ENCODE measurements at places on chromosomes 13 and 19.
A peak's percentile ranks its signal among the peaks of the same experiment; 100 is the strongest.

GRCh38 chr13:110185696-110186095 lies 121.3 kb downstream of the COL4A1 start:
- DNase-seq, result no peak

- DNase-seq, result no peak
Observed at GRCh38 chr19:37920591-37921450, 13.8 kb downstream of the SIPA1L3 start.

GRCh38 chr13:45681113-45681512 lies 21.0 kb upstream of the CBY2 start:
- DNase-seq, result no peak

DNA sequence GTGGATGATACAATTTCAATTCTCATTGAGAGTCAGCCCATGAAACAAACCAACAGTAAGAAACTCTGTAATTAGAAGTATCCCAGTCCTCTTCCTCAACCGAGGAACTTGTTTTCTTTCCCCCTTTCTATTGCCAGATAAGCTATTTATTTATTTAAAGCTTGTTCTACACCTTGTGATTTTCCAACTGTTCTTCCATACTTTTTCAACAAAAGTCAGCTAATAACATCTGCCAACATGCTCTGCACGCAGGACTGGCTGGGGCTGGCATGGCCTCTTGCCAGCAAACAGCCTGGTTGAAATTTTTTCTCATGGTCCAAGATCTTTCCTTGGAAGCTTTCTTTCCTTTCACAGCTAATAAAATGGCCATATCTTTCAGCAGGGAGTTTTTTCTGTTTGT lies 2.9 kb upstream of the IRS2 start:
- DNase-seq, result no peak

- no peak for DNase-seq
Observed at GRCh38 chr19:29380581-29380980, 145.2 kb upstream of the VSTM2B start.

- DNase-seq, result no peak
Observed at GRCh38 chr13:46389457-46390451, 2.7 kb upstream of the RUBCNL start.

- DNase-seq, result peak; percentile 1
Observed at GRCh38 chr13:98664047-98664446, 87.1 kb upstream of the STK24 start.

DNA sequence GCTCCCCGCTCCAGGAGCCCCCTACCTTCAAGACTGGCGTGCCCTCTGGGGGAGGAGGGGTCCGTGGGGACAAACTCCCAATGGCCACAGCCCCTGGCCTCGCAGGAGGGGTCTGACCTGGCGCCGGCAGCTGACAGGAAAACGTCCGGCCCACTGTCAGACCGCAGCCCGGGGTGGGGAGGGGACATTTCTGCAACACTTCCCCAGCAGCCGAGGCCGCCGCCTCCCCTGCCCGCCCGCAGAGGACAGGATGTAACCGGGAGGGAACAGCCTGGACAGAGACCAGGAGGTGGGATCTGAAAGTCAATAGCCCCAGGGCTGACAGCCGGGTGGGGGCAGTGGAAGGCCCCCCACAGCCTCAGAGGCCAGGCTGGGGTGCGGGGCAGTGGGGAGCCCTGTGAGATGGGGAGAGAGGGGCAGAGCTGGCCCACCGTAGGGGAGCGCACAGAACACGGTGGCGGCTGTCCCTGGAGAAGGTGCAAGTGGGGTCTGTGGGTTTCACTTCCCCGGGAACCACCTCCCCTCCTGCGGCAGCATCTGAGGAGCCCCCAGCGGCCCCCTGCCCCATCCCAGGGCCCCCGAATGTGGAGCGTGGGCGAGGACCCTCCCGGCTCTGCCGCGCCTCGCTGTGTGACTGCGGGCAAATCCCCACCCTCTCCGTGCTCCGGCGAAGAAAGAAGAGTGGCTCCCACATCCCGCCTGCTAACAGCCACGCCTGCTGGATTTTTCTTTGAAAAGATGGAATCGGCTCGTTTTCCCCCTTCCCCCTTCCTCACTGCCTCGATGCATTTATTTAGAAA lies at the start of gene PEAK3:
Gene PEAK3 (minus strand): TSS at position 114 of the 800 bp plus-strand sequence. CDS start 1,244 bp downstream, outside the sequence.
- no peak for DNase-seq

DNA sequence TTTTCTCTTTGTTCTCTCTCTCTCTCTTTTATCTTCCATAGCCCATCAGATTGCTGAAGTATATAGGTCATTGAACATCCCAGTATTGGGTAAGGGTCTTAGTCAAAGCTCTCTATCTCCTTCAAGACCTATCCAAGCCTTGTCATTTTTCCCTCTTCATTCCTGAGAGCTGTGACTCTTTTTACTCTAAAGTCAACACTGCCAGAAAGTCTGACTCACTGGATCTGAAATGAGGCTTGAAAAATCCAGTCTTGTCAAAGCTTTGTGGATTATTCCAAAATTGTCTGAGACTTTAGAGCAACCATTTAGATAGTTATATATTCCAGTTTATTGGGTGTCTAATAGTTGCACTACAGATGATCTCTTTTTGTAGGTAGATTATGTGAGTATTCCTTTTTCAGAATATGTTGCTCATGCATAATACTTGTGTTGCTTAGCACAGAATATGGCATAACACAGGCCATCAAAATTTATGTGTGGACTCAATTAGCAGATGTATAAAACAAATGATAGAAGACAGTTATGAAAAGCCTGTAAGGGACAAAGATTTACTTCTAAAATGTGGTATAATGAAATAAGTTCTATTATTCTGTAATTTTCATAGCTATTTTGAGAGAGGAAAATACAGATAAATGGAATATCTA lies 389.3 kb upstream of the PCDH9 start:
- DNase-seq, result no peak

DNA sequence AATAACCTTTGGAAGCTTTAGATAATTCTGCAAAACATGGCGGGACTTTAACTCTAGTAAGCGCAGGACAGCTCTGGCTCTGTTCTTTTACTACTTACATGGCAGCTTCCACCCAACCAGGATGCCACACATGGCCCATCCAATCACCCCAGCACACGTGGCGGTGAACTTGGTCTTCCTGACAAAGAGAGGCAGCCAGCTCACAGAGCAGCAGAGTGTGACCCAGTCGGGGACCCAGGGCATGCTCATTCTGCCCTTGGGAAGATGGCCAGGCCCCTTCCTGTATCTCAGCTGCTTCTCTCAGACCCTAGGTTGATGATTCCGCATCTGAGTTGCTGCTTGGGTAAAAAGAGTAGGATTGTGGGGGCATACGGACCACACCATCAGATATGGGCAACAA lies 172.1 kb downstream of the USP12 start:
- DNase-seq, result no peak

DNA sequence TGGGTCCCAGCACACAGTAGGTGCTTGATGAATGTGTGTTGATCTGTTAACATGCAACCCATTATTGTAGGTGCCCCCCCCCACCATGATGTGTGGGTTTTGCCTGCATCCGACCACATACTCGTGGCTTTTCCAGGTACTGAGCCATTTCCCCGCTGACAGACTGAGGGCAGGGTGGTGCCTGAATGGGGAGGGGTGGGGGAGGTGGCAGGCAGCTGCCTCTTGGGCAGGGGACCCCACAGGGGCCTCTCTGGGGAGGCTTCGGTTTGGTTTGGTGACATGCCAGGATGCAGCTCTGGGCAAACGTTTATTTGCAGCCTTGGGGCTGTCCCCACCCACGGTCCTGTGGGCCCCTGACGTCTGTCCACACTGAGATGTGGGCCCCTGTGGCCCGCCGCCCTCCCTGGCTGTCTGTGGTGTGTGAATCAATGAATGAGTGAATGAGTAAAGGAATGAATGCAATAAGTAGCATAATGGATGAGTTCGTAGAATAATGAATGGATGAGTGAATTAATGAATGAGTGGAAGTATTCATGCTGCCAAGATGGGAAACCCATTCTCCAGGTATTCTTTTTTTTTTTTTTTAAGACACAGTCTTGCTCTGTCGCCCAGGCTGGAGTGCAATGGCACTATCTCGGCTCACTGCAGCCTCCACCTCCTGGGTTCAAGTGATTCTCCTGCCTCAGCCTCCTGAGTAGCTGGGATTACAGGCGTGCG lies 9.0 kb upstream of the JUND start:
- DNase-seq, result no peak

DNA sequence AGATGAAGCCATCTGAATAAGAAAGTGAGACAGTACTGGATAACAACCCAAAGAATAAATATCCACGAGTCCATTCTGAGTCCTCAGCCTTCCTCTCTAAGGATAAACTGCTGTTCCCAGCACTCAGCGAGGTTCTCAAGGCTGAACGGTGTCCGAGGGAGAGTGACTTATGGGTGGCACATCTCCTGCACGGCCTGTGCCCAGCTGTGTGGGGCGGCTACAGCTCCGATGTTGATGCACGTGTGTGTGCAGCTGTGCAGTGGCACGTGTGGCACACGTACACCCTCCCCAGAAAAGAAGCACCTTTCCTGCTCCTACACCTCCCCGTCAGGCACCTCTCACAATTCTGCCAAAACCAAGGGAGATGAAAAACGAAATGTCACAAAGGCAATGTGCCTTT lies 45.0 kb downstream of the RAB20 start:
- no peak for DNase-seq

- peak; percentile 80 for DNase-seq
Observed at GRCh38 chr13:97141564-97142005, 80.5 kb upstream of the MBNL2 start.

DNA sequence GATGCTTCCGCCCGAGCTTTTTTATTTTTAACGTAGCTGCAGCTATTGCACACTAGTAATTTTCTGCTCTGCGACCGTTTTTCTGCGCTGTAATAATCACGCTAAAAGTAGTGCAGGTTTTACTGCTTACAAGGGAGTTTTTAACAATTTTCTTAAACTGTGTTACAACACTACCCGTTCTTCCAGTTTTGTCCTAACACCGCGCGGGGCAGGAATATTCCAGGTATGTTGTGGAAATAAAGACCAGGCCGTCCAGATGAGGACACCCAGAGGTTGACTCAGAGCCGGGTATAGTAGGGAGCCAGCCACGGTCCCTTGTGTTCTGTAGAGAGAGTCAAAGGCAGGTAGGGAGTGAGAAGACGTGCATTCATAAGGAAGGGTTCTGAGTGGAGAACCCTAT lies 21.7 kb downstream of the ZNF274 start:
- no peak for DNase-seq

DNA sequence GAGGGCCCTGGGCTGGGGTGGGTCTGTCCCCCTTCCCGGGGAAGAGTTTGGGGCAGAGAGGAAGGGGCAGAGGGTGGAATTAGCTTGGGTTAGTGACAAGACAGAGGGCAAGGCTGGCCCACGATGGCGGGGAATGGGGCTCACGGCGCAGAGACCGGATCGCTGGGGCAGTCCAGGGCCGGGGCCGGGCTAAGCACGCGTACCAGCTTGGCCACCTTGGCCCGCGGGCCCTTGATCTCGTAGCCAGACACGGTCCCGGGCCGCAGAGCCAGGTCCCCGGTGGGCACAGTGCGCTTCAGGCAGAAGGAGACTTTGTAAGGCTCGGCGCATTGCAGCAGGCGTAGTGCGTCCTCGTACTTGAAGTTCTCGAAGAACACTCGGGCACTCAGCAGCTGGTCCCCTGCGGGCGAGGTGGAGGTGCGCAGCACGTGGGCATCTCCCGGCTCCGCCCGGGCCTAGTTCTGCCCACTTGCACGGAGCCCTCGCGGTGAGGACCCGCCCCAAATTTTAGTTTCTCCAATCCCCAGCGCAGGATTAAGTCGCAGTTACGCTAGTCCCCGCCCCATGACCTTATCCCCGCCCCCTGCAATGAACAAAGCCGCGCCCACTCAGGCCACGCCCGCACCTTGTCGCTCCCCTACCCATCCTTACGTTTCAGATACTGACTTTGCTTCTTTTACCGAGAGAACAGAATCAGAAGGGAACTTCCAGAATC lies 8.6 kb upstream of the HIPK4 start:
- no peak for DNase-seq

DNA sequence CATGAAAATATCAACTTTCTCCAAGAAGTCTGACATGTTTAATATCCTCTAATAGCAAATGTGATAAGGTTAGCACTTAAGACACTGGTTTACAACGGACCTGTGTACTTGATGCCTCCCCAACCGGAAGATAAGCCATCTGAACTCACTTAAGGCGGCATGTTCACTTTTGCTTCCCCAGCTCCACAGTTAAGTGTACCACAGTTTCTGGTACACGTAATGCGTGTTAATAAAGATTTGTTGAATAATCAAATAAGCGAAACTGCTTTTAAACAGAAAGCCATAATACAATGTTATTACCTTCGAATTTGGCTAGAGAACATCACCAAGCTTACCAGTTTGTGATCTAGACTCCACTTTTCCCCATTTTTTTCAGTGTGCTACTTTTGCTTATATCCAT lies 1.4 kb upstream of the PAN3 start:
- DNase-seq, result no peak

GRCh38 chr19:9966448-9966847 lies 30.1 kb upstream of the OLFM2 start:
- no peak for DNase-seq

- no peak for DNase-seq
Observed at GRCh38 chr13:24748061-24748400, 15.9 kb upstream of the RNF17 start.

DNA sequence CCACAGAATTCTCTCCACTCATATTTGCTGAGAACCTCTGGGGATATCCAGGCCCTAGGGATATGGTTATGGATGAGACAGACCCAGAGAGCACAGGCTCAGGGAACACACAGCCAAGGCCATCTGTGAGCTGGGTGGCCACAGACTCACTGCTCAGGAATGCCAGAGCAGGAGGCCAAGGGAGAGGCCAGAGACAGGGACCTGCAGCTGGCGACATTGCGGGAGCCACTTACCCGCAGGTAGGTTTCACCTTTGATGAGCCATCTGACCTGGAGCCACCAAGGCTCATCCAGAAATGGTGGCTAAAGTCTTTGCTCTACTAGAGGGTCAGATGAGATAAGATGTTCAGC lies 29.4 kb downstream of the CCNE1 start:
- no peak for DNase-seq

GRCh38 chr19:15263361-15263985 lies 31.2 kb upstream of the EPHX3 start:
- DNase-seq, result no peak

DNA sequence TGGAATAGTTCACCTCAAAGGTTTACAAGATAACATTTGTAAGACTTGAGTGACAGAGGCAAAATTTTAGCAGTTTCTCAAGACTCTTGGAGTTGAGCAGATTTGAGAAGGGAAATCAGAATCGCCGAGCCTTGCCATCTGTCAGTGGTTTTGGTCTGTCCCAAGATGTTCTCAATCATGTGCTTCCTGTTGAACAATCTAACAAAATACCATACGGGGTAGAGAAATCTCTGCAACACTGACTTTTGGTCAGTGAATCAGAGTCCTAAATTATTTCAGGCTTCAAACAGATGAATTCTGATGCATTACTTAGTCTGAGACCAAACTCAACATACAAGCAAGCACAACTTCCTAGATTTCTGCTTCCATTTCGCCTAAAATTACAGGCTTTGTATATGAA lies 3.8 kb downstream of the KCTD12 start:
- no peak for DNase-seq

DNA sequence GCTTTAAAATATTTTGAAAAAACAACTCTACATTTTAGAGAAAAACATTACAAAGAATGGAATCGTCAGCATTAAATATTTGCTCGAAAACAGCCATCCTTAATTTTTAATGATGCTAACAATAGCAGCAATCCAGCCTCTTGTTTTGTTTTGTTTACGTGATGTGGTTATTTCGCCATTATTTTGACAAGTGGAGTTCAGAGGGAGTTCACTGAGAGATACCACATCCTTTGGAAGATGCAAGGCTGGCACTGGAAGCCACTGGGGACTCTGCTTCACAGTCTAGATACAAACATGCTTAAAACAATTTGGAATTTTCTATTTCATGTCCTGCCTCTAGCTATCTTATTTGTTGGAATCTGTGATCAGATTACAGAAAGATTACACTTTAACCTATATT lies 556.3 kb downstream of the PCDH17 start:
- no peak for DNase-seq

Measured in NCI-H460 (cell line).